ENCODE measurements at places on chromosomes 2 and 18.
A peak's percentile ranks its signal among the peaks of the same experiment; 100 is the strongest.

GRCh38 chr2:68414452-68414851 is 49.4 kb downstream of the PLEK start:
- no peak for DNase-seq

GRCh38 chr2:42297322-42297936 is 63.6 kb downstream of the COX7A2L start:
- DNase-seq = no peak

DNA sequence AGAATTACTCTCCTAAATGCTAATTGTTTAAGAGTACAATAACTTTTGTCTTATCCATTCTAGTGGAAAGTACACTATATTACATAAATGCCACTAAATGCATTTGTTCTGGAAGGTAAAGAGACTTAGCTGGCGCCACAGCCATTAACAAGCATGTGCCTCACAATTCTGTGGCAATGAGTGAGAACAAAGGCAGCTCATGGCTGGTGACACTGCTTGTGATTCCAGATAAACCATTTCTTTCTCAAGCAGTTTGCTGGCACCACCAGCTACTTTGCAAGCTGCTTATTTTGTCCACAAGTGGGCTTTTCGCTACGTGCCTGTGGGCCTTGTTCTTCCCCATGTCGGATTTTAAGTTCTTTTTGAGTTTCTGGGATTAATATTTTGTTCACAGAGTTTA is 147.6 kb upstream of the SMAD7 start:
- DNase-seq = no peak

- DNase-seq = no peak
These were observed 603.6 kb upstream of the SALL3 start for GRCh38 chr18:78376046-78376445.

DNA sequence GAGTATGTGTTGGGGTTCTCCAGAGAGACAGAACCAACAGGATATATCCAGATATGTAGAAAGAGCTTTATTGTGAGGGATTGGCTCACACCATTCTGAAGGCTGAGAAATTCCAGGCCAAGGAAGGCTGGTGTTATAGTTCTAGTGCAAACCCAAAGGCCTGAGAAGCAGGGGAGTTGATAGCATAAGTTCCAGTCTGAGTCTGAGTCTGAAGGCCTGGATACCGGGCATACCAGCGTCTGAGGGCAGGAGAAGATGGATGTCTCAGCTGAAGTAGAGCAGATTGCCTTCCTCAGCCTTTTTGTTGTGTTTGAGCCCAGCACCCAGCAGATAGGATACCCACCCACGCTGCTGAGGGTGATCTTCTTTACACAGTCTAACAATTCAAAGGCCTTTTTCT is 211.7 kb upstream of the RASGRP3 start:
- no peak for DNase-seq

DNA sequence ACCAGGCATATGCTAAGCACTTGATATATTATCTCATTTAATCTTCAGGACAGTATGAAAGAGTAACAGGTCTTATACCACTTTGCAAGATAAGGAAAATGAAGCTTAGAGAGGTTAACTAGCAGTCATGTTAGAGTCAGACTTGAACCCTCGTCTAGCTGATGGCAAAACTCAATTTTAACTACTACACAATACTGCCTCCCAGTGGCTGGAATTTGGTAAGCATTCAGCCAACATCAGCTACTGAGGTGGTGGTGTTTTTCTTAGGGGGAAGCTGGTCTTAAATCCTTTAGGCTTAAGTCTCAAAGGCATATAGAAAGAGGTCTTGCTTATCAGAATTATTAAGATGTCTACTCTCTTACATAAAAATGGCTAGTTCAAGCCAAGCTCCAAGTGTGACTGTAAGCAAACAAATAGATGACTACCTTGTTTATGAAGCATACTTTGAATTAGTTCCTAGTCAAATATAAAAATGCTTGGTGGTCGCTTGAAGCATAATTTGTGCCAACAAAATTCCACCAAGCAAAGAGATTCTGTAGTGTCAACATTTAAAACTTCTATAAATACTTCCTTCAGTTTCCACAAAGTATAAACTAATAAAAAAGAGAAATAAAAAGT is 325.4 kb upstream of the FIGN start:
- DNase-seq = peak; percentile 58

GRCh38 chr2:208315081-208315788 is 49.2 kb downstream of the PIKFYVE start:
- peak; percentile 38 for DNase-seq

DNA sequence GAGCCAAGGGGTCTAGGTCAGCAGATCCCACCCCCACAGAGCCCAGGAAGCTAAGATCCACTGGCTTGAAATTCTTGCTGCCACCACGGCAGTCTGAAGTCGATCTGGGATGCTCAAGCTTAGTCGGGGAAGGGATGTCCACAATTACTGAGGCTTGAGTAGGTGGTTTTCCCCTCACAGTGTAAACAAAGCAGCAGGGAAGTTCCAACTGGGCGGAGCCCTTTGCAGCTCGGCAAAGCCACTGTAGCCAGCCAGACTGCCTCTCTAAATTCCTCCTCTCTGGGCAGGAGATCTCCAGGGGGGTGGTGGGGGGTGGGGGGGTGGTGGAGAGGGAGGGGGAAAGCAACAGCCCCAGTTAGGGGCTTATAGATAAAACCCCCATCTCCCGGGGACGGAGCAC is 419.5 kb downstream of the NUP35 start:
- DNase-seq = peak; percentile 16

- no peak for DNase-seq
These were observed 44.3 kb upstream of the SCLY start for GRCh38 chr2:238016526-238016925.

DNA sequence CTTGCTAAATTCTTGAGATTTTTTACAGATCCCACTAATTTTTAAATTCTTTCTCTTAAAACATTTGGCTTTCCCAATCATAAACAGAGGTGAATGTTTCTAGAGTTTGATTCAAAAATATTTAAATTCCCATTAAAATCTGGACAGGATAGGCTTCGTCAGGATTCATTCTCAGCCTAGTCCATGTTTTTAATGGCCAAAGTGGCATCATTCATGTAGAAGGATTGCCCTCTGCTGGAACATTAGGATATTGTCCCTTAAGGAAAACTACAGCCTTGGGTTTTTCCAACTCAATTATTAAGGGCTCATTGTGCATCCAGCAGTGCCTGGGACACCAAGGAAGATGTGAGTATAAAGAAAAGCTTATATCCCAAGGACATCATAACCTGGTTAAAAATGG is 71.7 kb downstream of the TPGS2 start:
- DNase-seq = peak; percentile 70

DNA sequence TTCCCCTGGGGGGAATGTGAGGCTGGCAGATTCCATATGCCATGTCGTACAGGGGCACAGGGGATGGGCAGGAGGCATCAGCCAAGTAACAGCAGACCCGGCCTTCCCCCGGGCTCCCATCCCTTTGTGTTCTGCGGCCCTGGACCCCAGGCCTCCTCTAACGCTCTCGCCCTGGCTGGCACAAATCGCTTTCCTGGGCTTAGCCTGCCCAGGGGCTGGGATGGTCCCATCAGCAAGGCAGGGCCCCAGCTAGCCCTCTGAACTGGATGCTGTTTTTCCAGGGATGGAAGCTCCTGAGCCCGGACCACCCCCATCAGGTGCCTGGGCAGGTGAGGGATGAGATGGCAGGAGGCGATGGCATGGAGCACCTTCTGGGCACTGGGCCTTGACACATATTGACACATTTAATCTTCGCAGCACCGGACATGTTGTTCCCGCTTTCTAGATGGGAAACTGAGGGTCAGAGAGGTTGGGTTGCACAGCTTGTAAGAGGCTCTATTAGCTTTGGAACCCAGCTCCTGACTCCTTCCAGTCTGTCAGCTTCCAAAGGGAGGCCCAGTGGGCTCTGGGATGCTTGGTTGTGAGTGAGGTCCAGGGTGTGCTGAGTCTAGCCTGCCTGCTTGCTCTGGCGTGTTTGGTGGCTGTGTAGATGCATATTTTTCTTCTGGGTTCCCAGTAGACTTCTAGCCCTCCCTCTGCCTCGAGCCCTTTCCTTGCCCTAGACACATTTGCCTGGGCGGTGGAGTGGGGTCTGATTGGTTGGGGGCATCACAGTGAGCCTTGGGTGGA is 40.3 kb downstream of the GLI2 start:
- DNase-seq = no peak

DNA sequence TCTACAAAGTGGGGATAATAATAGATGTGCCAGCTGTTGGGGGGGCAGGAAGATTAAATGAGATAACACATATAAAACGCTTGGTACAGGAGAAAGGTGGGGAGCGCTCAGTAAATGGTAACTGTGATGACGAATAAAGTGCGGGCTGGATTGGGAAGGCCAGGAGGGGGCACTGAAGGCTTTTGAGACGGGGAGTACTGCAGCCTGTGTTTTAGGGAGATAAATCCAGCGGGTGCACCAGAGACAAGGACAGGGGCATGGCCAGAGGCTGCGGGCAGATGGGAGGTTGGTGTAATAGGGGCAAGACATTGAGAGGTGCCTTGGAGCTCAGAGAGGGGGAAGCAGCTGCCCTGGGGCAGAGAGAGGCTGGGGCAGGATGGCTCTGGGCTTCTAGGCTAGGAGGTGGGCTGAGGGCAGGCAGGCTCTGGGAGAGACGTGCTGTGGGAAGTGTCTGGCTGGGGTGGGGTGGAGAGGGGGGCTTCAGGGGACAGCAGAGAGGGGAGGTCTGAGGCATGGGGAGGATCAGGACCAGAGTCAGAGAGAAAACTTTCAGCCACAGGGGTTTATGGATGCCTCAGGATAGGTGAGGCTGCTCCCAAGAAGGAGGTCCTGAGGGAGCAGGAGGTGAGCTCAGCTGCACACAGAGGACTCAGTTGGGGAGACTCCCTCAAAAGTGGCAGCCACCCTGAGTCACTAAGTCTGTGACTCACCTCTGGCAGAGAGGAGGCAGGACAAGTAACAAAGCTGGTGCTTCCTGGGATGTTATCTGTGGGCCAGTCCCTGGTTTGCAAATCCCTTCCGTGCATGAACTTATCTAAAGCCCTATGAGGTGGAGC is 18.8 kb downstream of the TEX44 start:
- peak; percentile 87 for DNase-seq

GRCh38 chr2:68379184-68379708 is 14.2 kb downstream of the PLEK start:
- DNase-seq = no peak

DNA sequence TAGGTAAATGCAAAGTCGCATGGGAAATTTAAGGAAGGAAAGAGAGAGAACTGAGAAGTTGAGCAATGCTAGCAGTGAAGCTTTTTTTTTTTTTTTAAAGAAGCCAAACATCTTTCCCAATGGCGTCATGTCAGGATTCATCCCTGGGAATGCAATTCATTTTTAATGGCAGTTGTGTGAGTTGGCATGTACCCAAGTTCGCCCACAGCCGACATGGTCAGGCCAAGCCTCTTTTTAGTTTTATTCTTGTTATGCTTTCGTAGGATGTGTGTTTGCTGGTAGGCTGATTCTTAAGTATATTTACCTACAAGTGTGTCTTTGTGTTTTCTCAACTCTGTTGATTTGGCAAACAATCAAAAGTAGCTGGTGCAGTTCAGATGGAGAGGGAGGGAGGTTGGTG is 127.6 kb upstream of the ITGA6 start:
- DNase-seq = peak; percentile 94

- peak; percentile 55 for DNase-seq
These were observed 68.1 kb upstream of the RBMS1 start for GRCh38 chr2:160561551-160562295.

DNA sequence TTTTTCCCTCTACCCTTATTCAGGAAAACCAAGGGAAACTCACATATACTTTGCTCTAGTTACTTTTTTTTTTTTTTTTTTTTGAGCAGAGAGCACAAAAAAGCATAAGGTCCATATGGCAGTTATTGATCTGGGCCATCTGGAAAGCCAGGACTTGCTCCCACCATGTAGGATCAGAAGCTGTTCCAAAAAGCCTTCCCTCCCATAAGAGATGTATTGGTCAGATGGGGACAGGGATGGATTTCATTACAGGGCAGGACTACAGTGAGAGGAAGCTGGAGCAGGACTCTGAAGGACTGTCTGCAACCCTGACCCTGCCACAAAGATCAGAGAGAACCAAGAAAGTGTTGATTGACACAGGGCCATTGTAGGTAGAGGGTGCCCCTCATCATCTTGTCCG is 57.3 kb downstream of the NRP2 start:
- no peak for DNase-seq

- DNase-seq = no peak
These were observed 133.2 kb upstream of the SNTG2 start for GRCh38 chr2:817336-818015.

DNA sequence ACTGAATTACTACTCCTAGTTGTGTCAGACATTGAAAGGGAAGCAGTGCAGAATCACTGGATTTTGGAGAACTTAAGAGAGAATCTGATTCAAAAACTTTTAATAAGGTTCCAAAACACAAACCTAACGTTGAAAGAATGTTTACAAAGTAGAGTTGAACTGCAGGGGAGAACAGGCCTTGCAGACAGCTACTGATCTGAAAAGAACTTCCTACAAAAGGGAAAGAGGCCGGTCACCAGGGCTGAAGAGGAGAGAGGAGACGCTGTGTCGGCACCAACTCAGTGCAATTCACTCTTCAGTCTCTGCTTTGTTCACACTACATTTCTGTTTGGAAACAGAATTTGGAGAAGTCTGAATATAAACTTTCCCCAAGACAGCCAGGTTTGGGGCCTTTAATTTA is 124.0 kb downstream of the GAREM1 start:
- DNase-seq = no peak

- no peak for DNase-seq
These were observed 48.0 kb upstream of the CTLA4 start for GRCh38 chr2:203819434-203820133.

DNA sequence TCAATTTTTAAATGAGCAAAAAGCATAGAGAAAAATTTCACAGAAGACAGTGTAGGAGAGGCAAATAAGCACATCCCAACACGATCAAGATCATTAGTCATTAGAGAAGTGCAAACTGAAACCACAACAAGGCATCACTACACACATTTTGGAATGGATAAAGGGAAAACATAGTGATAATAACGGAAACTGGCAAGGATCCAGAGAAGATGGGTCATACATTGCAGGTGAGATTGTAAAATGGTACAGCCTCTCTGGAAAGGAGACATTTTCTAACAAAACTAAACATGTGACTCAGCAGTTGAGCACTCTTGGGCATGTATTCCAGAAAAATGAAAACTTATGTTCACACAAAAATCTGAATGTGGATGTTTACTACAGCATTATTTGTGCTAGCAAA is 98.3 kb upstream of the TMEM17 start:
- DNase-seq = peak; percentile 79

GRCh38 chr18:54359233-54359632 is 1.5 kb downstream of the C18orf54 start:
- DNase-seq = peak; percentile 0
